Non-pigmented ciliary epithelial cell (primary cell): ENCODE measurements at places on chromosomes 1 and 21.

- no peak for DNase-seq
Observed at GRCh38 chr1:116737855-116738321, 16.3 kb upstream of the CD2 start.

DNA sequence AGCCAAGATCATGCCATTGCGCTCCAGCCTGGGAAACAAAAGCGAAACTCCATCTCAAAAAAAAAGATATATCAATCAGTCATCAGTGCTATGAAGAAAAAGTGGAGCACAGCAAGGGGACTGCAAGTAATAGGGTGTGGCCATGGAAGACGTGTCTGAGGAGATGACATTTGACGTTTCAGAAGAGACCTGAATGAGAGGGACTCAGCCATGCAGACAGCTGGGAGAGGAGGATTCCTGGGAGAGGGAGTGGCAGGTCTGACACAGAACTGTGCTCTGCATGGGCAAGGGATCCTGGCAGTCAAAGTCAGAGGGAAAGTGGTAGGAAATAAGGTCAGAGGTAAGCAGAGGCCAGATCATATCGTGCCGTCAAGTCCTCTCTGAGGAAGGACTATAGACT, 3.3 kb downstream of the LAX1 start:
- no peak for DNase-seq

DNA sequence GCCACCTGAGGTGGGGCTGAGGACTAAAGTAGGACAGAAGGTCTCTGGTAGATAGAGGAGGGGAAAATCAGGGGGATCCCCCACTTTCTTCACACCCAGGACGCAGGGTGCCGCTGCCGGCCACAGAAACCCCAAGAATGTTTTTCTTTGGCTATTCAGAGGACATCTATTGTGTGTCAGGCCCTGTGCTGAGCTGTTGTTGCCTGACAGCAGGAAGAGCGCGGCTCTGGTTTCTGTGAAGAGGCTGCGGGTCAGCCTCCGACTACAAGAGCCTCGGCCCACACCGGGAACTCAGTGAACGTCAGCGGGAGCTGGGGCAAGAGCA, 407 bp upstream of the PIGV start:
- DNase-seq = no peak

GRCh38 chr1:230568008-230568407, 74.3 kb upstream of the COG2 start:
- peak; percentile 10 for DNase-seq

- DNase-seq = no peak
Observed at GRCh38 chr1:208231881-208232661, 12.1 kb downstream of the PLXNA2 start.

DNA sequence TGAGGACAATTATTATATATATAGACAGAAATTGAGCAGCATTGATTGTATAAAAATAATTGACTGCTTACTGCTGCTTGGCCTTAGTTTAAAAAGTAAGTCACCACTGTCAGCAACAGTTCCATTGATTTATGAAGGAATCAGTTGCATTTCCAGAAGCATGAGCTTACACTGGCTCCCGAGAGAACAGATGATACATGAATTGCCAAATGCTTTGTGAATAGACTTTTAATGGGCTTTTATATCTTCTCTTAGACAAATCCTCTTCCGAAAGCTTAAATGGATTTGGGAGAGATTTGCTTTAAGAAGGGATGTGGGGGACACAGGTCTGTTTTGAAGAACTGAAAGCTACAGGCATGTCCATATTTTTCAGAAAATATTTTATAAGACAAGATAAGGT, 7.5 kb downstream of the FHAD1 start:
- no peak for DNase-seq

DNA sequence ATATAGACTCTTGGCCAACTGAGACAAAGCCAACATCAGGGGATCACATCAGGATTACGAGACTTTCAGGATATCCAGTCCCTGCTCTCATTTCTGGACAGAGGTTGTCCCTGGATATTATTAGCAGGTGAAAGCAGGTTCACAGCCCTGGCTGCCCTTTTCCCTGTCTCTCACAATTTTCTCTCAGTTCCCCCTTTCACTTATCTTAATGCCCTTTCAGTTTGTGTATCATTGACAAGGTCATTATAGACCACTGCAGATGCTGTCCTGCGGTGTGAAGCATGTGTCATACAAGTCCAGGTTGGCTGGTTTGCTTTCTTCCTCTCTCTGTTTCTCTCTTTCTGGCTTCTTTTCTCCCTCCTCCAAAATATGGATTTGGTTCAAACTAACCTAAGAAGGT, 2.1 kb upstream of the KLHDC9 start:
- no peak for DNase-seq

DNA sequence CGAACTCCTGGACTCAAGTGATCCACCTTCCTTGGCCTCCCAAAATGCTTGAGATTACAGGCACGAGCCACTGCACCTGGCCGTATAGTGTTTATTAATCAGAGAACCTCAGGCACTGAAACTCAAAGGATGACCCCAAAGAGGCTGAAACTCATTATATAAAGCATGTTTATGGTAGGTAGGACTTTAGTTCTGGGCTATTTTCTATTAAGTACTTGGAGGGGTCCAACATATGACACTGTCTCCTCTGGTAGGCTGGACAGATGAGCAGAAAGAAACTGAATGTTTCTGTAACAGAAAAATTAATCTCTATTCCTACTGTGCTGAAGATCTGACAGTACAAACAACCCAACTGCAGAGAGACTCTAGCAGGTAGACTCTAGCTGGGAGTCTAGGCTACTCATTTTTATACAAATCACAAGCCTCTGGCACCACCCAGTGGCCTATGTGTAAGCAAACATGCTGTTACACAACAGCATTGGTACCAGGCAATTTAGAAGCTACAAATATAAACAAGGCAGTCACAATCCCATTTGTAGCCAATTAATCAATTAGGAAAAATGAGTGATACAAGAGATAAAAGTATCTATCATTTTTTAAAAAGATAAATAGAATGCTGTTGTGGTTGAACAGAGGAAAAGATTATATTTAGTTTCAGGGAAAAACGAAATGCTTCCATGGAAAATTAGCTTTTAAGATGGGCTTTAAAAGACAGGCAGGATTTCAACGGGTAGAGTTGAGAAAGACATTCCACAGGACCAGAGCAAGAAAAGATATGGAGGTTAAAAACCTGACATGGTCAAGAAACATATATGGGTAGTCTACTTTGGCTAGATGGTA, 10.4 kb downstream of the DCAF8 start:
- peak; percentile 30 for DNase-seq

GRCh38 chr1:165300400-165300903, 56.1 kb downstream of the LMX1A start:
- no peak for DNase-seq

GRCh38 chr1:151318975-151319374, 8.2 kb downstream of the PI4KB start:
- no peak for DNase-seq

DNA sequence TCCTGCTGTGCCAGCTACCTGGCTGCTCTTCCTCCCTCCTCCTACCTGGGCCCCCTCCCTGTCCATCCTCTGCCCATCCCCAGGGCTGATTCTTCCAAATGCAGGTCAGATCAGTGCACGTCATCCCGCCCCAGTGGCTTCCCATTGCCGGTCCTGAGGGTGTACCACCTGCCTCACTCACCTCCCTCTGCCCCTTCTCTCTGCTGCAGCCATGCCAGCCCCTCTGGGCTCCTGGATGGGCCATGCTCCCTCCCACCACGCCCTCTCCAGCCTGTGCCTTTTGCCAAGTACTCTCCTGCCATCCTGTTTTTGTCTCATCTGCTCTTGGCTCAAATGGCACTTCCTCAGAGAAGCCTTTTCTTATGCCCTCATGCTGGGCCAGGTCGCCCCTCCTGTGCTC, 95.8 kb downstream of the ARHGEF10L start:
- no peak for DNase-seq
